ENCODE measurements at places on chromosomes 2 and 18.

- peak; percentile 96 for DNase-seq
Measured at GRCh38 chr18:9825571-9826073, 60.2 kb upstream of the TXNDC2 start.

DNA sequence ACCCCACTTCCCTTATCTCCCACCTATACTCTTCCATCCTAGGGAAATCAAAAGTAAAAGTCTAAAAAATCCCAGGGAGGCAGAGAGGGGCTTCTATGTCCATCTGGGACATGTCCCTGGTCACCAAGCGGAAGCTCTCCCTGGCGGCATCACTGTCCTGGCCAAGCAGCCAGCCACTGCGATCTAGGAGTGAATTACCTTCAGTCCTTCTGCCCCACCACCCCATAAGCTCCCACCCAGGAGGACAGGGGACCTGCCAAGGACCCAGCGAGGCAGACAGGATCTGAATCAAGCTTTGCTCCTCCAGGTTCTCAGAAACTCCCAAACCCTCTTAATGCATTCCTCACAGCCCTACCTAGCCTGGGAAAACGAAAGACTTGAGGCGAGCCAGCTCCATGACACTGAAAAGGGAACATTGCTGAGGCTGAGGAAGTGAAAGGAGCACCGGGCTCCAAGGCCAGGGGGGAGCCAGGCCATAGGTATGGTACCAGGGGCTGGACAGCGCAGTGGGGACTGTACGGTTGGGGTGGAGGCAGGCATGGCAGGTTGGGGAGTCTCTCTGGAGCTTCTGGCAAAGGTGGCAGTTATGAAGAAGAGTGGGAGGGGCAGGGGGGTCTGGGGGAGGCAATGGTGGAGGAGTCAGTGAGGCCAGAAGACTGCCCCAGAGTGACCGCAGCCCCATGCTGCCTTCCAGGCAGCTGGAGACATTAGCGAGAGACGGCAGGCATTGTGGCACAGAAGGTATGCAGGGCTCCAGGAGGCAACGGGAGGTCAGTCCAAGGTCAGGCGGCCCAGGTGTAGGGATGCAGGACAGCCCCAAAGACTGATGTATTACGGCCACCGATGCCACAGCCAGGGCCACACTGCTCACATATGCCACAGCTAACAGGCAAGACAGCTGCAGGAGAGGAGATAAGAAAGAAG lies 2.7 kb upstream of the SLC23A3 start:
- no peak for DNase-seq

GRCh38 chr18:58490238-58490637 lies 138.7 kb downstream of the ALPK2 start:
- no peak for DNase-seq

DNA sequence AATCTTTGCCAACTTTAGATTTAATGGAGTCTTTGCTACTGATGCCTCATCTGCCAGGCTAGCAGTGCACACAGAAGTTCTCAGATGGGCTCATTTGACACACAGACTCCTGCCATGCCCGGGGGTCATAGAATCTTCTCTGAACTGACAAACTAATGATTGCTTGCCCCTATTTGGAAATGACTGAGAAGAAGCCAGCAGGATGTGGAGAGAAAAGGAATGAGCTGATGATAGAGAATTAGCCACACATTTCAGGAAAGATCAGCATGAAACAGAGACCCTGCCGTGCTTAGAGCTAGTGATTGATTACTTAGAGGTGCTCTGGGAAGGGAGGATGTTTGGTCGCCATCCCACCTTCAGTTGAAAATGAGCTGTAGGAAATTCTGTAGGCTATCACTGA lies 178.5 kb downstream of the TPGS2 start:
- DNase-seq: no peak

GRCh38 chr18:45826084-45826483 lies 609 bp downstream of the SIGLEC15 start:
- DNase-seq: no peak

DNA sequence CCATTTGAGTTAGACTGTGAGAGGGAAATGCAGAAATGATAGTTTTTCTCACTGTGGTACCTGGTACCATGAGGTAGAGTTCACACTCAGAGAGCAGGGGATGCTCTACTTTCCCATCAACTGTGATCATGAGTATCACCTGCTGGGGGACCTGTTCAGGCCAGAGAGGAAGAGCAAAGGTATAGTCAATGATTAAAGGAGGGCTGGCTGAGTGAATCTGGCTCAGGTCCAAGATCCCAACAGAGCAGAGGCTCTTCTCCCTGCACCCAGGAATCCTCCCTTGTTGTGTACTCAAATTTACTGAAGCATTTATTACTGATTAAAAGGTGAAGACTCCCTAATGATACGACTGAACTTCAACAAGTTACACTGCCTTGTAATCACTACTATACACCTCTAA lies 104.6 kb upstream of the CHRNA1 start:
- no peak for DNase-seq

DNA sequence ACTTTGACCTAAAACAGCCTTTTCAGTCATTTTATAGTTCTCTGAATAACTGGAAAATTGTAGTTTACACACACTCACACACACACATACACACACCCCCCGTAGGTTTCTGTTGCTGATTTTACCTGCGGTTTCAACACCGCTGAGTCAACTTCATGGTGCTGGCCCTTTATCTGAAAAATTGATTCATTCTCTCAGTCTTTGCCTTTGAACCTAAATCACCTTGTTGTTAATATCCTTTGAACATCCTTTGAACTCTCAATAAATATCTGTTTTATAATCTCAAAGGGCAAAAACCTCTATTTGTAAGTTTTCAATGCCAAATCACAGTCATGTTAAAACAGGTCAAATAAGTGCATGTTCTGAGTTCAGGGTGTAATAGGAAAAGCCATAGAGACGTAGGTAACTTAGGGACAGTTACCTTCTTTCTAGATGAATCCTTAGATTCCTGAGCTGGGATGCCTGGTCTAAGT lies 109.0 kb upstream of the BZW1 start:
- DNase-seq: no peak

DNA sequence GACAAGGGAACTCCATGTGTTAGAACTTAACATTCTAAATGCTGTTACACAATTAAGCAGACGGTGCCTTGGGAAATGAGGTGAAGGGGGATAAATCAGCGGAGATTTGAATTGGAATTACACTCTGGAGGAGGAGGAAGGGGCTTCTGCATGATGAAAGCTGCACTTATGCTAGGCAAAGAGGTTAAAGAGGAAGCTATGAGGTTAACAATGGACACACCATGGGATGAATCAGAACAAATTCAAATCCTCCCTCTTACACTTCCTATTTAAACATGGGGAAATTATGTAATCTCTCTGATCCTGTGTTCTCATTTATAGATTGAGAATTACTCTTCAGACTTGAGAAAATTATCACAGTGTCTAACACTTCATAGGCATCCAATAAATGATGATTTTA lies 121.5 kb upstream of the SIX2 start:
- DNase-seq: no peak

GRCh38 chr2:204019572-204020501 lies 83.3 kb downstream of the ICOS start:
- DNase-seq: peak; percentile 72
